ENCODE measurements at places on chromosomes 4 and X.
A peak's percentile ranks its signal among the peaks of the same experiment; 100 is the strongest.

DNA sequence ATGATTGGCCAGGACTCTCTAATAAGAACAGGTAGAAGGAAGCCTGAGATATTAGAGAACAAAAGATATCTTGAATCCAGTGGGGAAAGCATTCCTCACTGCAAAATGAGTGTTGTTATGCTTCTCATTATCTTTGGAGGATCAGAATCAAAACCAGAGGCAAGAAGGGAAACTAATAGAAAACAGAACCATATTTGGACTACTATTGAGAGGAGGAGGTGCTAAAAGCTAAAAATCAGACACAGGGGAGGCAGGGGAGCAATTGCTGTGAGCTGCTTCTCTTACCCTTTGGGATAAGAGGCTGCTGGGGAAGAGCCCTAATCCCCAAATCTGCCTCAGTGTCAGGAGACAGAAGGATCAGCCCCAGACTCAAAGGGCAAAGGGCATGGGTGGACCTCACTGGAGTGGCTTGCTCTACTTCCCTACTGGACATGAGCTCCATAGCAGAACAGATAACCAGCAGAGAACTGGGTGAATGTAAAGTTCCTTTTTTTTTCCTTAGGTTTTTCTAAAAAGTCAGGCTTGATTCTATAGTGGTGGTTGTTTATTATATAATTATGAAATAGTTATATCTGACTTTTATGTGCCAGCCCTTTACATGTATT, 60.1 kb downstream of the SEPTIN11 start:
- H3K4me3 ChIP-seq, result no peak overlapping the region
- no peak for DNase-seq
- H3K27me3 ChIP-seq, result no peaks in the 10 kb centered on the region

DNA sequence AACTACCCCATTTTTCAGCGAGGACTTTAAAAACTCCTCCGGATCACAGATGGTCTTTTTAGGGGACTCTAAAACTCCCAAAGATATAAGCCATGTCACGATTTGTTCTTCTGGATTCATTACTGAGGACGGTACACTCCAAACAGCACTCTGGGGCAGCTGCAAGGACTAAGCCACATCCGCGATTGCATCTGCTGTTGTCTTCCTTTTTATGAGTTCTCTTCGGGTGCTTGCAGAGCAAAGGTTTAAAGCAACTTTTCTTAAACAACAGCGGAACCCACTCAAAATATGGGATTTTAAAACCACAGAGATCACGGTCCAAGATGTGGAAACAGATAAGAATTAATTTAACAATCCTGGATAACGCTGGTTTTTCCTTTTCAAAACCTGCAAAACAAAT, at the start of gene ARHGEF6:
Gene ARHGEF6, minus strand, starts transcription at position 170 of the 400 bp plus-strand sequence. Its CDS starts 50 bp downstream, at position 120.
- peak within 1 kb of the TSS; percentile 90 for H3K4me3 ChIP-seq
- no peaks in the 10 kb centered on the region for H3K27me3 ChIP-seq

GRCh38 chrX:73262991-73263390, 48.3 kb upstream of the NAP1L2 start:
- H3K4me1 ChIP-seq, result no peaks in the 10 kb centered on the region
- no peak overlapping the region for H3K4me3 ChIP-seq
- DNase-seq, result no peak
- H3K27ac ChIP-seq, result no peak overlapping the region
- no peaks in the 10 kb centered on the region for H3K36me3 ChIP-seq

DNA sequence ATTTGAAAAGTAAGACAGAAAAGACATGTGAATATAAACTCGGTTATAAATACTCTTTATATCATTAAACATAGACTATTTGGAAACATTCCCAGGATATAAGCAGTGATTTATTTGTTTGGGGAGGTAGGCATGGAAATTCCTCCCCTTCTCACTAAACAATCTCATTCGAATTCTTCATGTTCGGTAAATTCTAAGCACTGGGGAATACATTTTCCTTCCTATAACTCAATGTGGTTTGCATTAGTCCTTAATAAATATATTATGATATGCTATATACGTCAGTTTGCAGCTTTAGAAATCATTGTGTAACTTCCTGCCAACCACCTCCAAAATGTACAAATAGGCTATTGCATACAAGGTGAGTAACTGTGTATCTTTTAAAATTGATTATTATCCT, 99.6 kb downstream of the UGT8 start:
- H3K4me1 ChIP-seq, result no peaks in the 10 kb centered on the region
- H3K27ac ChIP-seq, result no peak overlapping the region
- no peaks in the 10 kb centered on the region for H3K36me3 ChIP-seq
- no peak for DNase-seq
- no peak overlapping the region for H3K4me3 ChIP-seq

GRCh38 chr4:102441978-102442911, 58.9 kb upstream of the NFKB1 start:
- H3K4me1 ChIP-seq, result no peaks in the 10 kb centered on the region
- H3K4me3 ChIP-seq, result no peak overlapping the region
- H3K27me3 ChIP-seq, result no peaks in the 10 kb centered on the region
- no peak for DNase-seq
- H3K36me3 ChIP-seq, result no peaks in the 10 kb centered on the region

DNA sequence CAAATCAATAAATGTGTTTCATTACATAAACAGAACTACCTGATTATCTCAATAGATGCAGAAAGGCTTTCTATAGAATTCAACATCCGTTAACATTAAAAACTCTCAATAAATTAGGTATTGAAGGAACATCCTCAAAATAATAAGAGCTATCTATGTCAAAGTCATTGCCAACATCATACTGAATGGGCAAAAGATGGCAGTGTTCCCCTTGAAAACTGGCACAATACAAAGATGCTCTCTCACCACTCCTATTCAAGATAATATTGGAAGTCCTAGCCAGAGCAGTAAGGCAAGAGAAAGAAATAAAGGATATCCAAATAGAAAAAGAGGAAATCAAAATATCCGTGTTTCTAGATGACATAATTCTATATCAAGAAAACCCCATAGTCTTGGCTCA, 466.4 kb downstream of the MAGEE1 start:
- H3K36me3 ChIP-seq, result no peaks in the 10 kb centered on the region
- no peak for DNase-seq
- no peaks in the 10 kb centered on the region for H3K4me1 ChIP-seq
- no peaks in the 10 kb centered on the region for H3K27me3 ChIP-seq
- no peak overlapping the region for H3K4me3 ChIP-seq
- H3K27ac ChIP-seq, result no peak overlapping the region

- DNase-seq, result no peak
- no peaks in the 10 kb centered on the region for H3K27me3 ChIP-seq
- no peaks in the 10 kb centered on the region for H3K36me3 ChIP-seq
- H3K27ac ChIP-seq, result no peak overlapping the region
- no peak overlapping the region for H3K4me3 ChIP-seq
Observed at GRCh38 chrX:8453611-8454010, 11.0 kb upstream of the VCX3B start.

GRCh38 chrX:150347471-150347870, 15.6 kb upstream of the MAMLD1 start:
- H3K36me3 ChIP-seq, result no peaks in the 10 kb centered on the region
- peaks cover 13% of the 10 kb centered on the region for H3K27me3 ChIP-seq
- H3K27ac ChIP-seq, result no peak overlapping the region
- H3K4me1 ChIP-seq, result no peaks in the 10 kb centered on the region

DNA sequence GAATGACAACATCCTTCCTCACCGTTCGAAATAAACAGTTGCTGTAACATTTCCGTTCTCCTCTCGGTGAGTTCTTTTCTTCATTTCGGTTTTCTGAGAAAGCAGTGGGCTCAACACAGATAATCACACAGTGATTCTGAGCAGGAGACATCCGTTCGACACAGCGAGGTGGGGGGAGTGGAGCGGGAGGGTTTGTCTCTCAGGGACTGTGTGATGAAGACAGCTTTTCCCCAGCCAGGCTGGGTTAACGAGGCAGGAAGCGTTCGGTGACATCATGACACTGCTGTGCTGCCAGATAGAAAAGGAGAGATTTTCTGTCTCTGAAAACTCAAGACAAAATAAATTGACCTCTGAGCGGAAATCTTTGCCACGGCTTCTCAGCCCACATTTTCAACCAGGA, 119.3 kb downstream of the CRLF2 start:
- H3K4me3 ChIP-seq, result no peak overlapping the region
- no peaks in the 10 kb centered on the region for H3K4me1 ChIP-seq
- no peaks in the 10 kb centered on the region for H3K27me3 ChIP-seq
- H3K36me3 ChIP-seq, result peaks cover 4% of the 10 kb centered on the region
- no peak for DNase-seq
- no peak overlapping the region for H3K27ac ChIP-seq

GRCh38 chr4:7501873-7502272, 67.1 kb upstream of the PSAPL1 start:
- DNase-seq, result no peak
- no peaks in the 10 kb centered on the region for H3K36me3 ChIP-seq
- no peak overlapping the region for H3K4me3 ChIP-seq
- H3K4me1 ChIP-seq, result no peaks in the 10 kb centered on the region
- H3K27me3 ChIP-seq, result peaks cover 53% of the 10 kb centered on the region

GRCh38 chr4:156390599-156391324, 437.1 kb upstream of the CTSO start:
- no peaks in the 10 kb centered on the region for H3K27me3 ChIP-seq
- H3K4me1 ChIP-seq, result no peaks in the 10 kb centered on the region
- H3K36me3 ChIP-seq, result no peaks in the 10 kb centered on the region
- no peak overlapping the region for H3K27ac ChIP-seq

DNA sequence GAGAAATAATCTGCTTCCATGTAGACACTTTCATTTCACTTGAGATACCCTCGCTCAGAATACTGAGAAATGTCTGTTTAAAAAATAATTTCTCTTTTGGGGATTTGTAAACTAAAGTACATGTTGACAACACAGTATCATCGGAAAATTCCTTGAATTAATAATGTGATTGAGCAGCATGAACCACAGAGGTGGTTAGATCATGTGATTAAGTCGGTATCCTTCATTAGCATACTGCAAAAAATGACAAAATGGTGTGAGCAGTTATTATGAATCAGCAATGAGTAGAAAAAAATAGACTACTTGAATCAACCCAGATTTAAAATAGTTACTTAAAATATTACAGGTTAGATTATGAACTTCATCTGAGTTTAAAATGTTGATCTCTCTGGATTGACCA, 14.1 kb downstream of the MAP7D3 start:
- no peak overlapping the region for H3K27ac ChIP-seq
- H3K4me3 ChIP-seq, result no peak overlapping the region
- no peak for DNase-seq

DNA sequence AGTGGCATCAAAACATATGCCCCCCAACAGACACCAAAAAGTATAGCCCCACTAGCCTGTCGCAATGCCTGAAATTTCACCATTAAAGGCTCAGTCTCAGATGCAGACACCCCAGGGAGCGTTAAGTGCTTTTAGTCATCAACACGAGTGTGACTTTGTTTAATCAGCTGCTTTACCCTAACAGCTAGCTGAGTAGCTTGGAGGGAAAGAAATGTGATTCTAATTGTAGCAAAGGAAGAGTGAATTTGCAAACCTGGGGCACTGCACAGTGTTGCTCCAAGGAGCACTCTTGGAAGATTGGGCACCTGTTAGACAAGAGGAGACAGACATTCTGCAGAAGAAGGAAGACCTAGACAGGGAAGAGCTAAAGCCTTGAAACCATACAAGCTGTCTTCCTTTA, 145.1 kb downstream of the BEND2 start:
- H3K36me3 ChIP-seq, result no peaks in the 10 kb centered on the region
- no peak overlapping the region for H3K4me3 ChIP-seq
- no peaks in the 10 kb centered on the region for H3K4me1 ChIP-seq

DNA sequence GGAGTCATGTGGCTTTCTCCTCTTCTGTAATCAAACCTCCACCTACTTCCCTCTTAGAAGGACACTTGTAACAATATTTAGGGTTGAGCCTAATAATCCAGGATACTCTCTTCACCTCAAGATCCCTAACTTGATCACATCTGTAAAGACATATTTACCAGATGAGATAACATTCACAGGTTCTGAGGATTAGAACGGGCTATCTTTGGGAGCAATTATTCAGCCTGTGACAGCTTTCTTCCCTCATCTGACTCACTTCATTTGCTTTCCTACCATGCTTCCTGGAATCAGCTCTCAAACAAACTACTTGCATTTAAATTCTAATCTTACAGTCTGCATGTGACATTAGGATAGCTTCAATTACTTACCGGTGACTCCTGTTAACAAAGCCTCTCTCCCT, 133.5 kb upstream of the NDST3 start:
- no peaks in the 10 kb centered on the region for H3K36me3 ChIP-seq
- H3K27ac ChIP-seq, result no peak overlapping the region
- H3K27me3 ChIP-seq, result no peaks in the 10 kb centered on the region
- H3K4me1 ChIP-seq, result no peaks in the 10 kb centered on the region
- no peak for DNase-seq

DNA sequence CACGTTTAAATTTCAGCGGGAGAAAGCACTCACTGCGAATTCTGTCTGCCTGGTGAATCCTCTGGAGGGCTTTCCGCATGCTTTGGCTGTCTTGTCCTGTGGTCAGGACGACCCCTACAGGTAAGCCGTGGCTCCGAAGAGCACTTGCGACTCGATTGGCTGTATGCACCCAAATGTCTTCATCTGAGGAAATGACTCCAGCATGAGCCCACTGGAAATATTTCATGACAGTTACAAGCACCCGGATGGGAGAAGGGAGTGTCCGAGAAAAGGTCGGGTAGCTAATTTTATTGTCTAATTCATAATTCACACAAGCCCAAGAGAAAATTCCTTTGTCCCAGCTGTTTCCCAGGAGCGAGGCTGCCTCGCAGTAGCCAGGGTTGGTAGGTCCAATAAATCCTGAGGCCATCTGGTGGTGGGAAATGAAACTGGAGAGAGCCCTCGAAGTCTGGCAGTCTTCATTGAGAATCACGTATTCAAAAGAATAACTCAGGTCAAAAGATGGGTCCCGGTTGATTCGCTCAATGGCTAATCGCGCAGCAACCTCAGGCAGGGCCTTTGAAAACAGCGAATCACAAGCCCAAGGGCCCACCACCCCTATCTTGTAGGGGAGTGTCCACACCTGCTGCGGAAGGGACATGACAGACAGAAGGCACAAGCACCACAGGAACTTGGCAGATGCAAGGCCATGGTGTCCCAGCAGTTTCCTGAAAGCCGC, 6.6 kb downstream of the GUCY2F start:
- DNase-seq, result no peak
- no peaks in the 10 kb centered on the region for H3K36me3 ChIP-seq
- no peak overlapping the region for H3K4me3 ChIP-seq
- H3K4me1 ChIP-seq, result peaks cover 5% of the 10 kb centered on the region

DNA sequence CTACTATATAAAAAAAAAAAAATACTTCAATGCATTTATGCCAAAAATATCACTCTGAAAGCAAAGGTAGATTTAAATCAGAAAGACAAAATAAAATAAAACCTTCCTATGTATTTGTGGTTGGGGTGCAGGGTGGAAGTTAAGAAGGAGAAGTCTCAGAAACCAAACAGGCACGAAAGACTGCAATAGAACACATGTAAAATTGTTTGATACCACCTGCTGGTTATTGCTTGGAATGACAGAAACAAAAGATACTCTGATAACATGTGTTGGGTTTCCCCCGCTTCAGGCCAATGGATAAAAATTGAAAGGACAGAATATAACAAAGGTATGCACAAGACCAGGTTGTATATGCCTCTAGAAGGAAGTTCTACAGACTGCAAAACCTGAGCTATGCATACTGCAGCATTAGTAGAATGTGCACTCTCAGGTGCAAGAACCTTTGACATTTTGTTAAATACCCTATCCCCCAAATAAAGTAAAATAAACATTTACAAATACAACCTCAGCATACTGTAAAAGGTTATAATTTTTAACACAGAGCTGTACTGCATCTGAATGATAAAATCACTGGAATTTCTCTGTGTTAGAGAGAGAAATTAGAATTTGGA, 118.8 kb downstream of the GABRA2 start:
- H3K4me3 ChIP-seq, result no peak overlapping the region
- H3K4me1 ChIP-seq, result no peaks in the 10 kb centered on the region
- no peak overlapping the region for H3K27ac ChIP-seq
- H3K36me3 ChIP-seq, result no peaks in the 10 kb centered on the region

- H3K27me3 ChIP-seq, result no peaks in the 10 kb centered on the region
- no peak overlapping the region for H3K27ac ChIP-seq
- H3K4me3 ChIP-seq, result peak overlapping the region; percentile 13
Observed at GRCh38 chr4:98203332-98204235, 57.6 kb upstream of the RAP1GDS1 start.

Measured in central memory CD8-positive, alpha-beta T cell (primary cell).